ENCODE measurements at places on chromosomes 11 and 22.
A peak's percentile ranks its signal among the peaks of the same experiment; 100 is the strongest.

DNA sequence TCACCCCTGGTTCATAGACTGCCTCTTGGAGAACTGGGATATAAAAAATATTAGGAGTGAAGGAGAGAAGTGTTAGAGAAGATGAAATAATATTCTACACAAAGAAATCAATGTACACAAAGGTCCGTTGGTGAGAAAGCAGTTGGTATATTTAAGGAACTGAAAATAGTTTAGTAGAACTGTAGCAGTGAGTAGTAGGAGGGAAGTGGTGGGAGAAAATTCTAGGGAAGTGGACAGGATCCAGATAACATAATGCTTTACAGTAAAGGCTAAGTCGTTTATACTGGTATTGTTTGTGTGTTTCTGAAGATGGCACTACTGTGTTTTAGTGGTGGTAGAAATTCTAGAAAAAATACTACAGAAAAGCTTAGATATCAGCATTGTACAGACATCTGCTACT lies 120.8 kb upstream of the CHORDC1 start:
- DNase-seq = no peak

DNA sequence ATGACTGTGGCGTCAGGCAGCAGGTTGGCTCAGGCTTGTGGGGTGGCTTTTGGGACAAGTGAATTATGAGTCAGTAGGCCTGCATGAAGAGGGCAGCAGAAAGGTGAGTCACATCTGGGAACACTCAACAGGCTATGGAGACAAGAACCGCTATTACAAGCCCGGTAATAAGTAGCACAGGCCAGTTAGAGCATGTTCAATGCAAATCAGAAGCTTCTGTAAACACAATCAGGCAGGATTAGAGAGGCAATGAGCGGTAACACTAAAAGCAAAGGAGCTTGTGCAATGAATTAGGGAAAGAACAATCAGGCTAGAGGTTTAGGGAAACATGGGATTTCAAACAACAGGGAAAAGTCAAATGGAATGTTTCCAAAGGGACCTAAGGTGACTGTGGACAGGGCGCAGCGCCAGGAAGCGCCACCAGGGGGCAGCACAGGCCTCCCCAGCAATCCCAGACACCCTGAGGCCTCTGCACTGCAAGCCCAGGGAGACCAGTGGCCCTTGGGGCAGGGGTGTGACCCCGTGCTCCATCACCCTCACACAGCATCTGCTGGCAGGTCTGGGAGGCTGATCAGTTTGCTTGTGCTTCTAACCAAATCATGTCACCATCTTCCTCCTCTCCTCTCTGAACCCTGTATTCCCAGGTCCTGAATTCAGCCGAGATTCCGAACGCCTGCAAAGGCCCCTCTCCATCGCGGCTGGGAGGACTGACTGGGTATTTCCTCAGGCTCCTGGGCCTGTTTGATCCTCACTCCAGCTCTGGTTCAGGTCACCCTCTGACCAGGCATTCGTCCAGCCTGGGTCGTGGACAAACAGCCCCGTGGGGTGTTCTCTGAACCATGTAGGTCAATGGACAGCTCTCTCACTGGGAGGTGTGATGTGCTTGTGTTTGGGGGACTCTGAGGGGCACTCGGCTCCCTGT lies 50.0 kb downstream of the C11orf58 start:
- DNase-seq = peak; percentile 99

DNA sequence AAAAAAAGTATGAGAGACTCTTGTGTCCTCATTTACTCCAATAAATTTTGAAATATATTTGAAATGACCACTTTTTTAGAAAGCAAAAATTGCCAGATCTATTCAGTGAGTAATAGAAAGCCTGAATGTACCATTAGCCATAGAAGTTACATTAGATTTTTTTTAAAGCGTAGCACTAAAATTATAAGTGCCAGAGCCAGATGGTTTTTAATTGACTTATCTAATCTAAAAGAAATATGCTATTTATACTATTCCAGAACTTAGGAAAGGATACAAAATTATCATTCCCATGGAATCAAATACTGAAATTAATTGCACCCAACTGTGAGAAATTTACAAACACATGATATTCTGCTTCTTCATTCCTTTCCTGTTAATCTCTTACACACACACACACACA lies 64.4 kb upstream of the SLC17A6 start:
- DNase-seq = no peak

DNA sequence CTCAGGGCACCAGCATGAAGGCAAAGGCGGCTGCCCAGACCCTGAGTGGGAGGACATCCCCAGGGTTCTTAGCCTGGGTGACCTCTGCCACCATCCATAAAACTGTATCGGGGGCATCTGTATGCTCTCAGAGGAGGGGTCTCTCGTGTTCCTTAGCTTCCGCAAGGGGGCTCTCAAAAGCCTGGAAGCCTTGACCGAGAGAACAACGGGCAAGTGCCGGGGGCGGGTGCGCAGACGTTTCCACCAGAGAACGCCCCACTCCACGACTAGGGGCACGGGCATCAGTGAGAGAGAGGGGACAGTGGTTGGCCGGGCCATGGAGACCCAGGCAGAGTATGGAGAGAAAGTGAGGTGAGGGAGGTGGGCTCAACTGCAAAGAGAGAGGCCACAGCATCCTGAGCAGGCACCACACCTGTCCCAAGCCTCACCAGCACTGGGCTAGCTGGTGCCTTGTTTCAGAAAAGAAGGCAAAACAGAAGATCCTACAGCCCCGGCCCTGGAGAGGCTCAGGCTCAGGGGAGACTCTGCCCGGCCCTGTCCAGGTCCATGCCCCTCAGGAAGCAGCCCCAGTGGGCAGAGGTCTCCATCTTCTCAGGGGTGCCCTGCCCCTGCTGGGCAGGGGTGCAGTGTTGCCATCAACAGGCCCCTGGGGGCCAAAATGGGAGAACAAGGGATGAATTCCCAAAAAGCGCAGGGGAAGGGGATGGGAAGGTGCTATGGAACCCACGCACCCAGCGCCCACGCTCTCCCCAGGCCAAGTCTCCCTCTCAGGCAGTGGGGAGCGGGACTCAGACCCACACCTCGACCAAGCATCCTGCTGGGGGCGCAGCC lies 5.9 kb downstream of the TSPAN32 start:
- DNase-seq = no peak

DNA sequence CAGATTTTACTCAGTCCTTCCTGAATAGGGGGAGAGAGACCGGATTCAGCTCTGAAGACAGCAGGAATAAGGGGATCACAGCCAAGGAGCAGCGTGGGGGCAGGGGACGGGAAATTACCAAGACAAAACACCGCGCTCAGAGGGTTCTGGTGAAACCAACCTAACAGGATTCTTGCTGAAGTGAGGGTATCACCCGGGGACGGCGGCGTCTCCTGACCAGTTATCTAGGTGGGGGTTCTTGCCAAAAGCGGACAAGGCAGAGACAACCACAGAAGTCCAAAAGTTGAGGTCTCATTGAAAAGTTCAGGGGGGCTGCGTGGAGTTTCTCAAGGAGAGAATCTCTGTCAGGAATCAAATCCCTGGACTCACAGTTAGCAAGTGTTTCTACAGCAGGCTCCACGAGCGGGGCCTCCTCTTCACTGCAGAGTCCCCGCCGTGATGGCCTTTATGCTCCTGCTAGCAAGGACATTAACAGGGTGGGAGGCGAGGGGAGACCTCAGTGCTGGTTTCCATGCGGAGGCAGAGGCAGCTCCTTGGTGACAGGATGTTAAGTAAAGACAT lies 291.0 kb downstream of the BRD1 start:
- no peak for DNase-seq

All from epithelial cell of esophagus (primary cell).